ENCODE measurements at places on chromosomes 4 and X. TPM values are rescaled to one million over a fixed set of nuclear protein-coding genes. Genes with fewer than 3 reads are reported as not detected.

GRCh38 chrX:71917621-71918343 lies 7.1 kb downstream of the NHSL2 start:
- no peak for DNase-seq

DNA sequence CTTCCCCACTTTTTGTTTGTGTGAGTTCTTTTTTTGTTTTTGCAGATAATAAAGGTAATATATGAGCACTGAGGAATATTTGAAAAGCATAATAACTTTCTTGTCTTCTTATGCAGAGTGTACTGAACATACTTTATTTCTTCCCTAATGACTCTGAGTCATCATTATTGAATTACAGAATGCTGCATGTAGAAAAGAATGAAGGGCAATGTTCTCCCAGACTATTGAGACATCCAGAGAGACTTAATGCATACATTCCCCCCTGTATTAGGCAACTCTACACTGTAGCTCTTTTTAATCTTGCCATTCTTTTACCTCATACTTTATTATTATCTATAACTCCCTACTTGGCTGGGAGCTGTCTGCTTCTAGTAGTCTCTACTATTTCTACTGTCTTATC lies 240.5 kb upstream of the ANKRD50 start:
- DNase-seq: no peak

Gene LRRC66
- 0.09 TPM for total RNA-seq

DNA sequence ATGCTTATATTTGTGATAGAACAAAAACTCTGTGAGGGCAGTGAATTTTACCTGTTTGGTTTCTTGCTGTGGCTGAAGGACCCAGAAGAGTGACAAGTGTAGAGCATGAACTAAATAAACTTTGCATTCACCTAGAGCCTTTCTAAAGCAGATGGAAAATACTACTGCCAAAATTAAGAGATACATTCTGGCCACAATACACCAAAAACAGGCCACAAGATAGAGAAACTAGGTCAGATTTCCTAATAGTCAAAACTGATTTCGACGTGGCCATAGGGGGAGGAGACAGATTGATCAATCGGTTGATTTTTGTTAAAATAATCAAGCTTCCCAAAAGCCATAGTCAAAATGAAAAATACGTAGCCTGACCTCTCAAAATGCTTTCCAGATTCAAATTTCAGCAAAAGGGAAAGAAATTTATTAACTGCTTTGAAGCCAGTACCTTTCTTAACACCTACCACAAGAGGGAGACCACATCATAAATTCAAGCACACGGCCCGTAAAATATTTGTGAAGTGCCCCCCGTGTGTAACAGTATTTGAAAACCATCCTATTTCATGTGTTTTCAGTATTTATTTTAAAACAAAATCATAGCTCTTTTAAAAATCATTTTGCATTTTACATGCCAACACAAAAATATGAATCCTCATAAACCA lies 132.4 kb downstream of the CORIN start:
- DNase-seq: no peak

DNA sequence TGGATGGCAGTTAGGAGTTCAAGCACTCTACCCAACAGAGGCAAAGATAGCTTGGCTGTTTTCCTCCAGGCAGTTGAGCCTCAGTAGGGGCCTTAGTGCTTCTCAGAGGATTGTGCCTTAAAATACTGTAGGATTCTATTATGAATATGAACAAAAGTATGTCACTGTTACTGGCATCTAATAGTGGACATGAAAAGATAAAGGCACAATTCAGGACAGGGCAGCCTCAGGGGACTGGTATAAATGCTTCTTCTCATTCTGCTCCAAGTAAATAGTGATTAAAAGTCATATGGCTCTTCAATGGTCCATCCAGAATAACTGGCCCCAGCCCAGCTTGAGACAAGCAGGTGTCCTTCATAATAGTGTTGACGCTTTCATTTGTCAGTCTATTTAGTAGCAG lies 17.7 kb downstream of the COL4A6 start:
- no peak for DNase-seq

- DNase-seq: no peak
These were observed 75.9 kb downstream of the SPATA18 start for GRCh38 chr4:52126966-52127365.

Data from omental fat pad (tissue), 4 donors.